ENCODE measurements at places on chromosomes 3 and 15.
A peak's percentile ranks its signal among the peaks of the same experiment; 100 is the strongest.

- no peak for DNase-seq
Observed at GRCh38 chr15:37882640-37883039, 51.8 kb upstream of the TMCO5A start.

- DNase-seq, result no peak
Observed at GRCh38 chr3:142210608-142211007, 14.8 kb downstream of the GK5 start.

DNA sequence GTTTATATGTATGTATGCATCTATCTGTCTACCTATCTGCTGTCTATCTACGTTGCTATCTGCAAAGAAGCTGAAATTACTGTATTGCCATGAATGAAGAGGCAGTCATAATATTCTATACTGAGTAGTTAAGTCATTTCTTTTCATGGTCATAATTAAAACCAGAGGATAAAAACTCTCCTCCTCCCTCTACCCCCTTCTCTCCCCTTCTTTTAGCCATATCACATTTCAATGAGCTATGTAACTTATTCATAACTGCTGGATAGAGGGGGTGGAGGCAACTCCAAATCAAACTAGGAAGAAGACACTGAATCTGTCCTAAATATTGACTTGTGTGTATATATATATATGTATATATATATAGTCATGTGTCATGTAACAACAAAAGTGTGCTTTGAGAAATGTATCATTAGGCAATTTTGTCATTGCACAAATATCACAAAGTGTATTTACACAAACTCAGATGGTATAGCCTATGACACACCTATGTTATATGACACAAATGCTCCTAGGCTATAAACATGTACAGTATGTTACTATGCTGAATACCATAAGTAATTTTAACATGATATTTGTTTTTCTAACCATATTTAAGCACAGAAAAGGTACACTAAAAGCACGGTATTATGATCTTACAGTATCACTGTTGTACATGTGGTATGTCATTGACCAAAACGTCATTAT is 229.7 kb upstream of the KCNMB2 start:
- no peak for DNase-seq

DNA sequence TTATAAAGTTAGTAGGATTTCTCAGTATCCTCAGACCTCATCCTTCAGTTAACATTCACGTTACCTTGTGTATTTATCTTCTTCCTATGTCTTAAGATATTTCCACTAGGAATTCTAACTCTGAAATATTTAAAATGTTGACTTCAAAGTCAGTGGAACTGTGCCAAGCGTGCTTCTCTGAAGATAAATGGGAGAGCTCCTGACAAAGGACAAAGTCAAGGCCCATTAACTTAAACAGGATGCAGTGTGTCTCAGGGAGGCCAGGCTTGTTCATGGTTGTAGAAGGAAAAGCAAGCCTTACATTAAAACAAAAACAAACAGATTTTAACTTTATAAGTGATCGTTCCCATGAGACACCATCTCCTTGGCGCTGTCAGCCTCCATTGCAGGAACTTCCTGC is 41.5 kb downstream of the ABHD17C start:
- no peak for DNase-seq

DNA sequence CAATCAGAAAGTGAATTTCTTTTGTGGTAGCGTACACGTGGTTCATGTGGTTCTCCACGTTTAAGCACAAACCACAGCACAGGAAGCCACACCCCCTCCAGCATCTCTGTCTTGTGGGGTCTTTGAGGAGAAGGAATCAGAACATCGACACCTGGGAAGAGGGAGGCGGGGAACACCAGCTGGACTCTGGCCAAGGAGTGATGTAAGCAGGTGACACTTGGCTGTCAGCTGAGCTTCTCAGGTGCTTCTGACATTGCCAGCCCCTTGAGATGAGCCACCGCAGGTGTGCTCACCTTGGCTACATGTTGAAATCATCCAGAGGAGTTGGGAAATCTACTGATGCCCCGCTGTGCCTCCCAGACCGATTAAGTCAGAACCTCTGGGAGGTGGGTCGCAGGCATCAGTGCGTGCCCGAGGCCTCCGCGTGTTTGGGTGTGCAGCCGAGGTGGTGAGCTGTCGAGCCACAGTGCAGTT is 85.0 kb downstream of the FAM81A start:
- DNase-seq, result no peak

- no peak for DNase-seq
Observed at GRCh38 chr3:17423786-17424536, 318.5 kb downstream of the TBC1D5 start.

GRCh38 chr3:411226-411625 is 214.7 kb downstream of the CHL1 start:
- DNase-seq, result no peak

- DNase-seq, result no peak
Observed at GRCh38 chr3:148625991-148626390, 71.7 kb upstream of the AGTR1 start.

DNA sequence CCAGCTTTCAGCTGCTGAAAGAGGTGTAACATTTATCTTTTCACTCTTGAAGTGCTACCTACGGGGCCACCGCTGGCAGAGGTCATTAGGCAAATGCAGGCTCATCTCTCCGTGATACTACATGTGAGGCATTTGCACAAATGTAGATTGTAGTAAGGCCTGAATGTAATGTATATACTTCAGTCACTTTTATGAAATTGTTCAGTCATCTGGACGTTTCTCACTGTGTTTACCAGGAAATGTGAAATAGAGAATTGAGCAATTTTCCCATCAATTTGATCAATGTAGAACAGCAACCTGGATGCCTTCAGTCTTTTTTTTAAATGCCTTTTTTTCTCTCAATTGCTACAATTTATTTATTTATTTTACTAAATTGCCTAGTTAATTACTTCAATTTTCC is 368.3 kb upstream of the AZI2 start:
- DNase-seq, result no peak

GRCh38 chr15:60134609-60135008 is 130.5 kb downstream of the FOXB1 start:
- DNase-seq, result no peak

- DNase-seq, result no peak
Observed at GRCh38 chr3:173825730-173826129, 428.2 kb downstream of the NLGN1 start.

GRCh38 chr3:72630327-72630968 is 217.8 kb downstream of the SHQ1 start:
- no peak for DNase-seq

DNA sequence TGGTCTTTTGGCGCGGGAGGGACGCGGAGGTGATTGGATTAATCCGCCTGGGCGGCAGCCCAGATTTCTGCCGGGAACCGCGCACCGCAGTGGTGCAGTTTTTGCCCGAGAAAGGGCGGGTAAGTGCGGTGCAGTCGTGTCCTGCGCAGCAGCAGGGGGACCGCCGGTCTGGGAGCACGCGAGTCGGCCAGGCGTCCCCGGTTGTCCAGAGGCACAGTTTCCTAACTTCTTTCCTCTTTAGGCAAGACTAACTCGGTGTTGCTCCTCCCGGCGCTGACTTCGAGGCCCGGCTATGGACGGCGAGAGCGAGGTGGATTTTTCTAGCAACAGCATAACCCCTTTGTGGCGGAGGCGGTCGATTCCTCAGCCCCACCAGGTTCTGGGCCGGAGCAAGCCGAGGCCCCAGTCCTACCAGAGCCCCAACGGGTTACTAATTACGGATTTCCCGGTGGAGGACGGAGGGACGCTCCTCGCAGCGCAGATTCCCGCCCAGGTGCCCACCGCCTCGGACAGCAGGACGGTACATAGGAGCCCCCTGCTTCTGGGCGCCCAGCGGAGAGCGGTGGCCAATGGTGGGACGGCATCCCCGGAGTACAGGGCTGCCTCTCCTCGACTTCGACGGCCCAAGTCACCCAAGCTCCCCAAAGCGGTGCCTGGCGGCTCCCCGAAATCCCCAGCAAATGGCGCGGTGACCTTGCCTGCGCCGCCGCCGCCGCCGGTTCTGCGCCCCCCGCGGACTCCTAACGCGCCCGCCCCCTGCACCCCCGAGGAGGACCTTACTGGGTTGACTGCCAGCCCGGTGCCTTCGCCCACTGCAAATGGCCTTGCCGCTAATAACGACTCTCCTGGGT is 736 bp downstream of the ARHGEF26 start:
- DNase-seq, result no peak

DNA sequence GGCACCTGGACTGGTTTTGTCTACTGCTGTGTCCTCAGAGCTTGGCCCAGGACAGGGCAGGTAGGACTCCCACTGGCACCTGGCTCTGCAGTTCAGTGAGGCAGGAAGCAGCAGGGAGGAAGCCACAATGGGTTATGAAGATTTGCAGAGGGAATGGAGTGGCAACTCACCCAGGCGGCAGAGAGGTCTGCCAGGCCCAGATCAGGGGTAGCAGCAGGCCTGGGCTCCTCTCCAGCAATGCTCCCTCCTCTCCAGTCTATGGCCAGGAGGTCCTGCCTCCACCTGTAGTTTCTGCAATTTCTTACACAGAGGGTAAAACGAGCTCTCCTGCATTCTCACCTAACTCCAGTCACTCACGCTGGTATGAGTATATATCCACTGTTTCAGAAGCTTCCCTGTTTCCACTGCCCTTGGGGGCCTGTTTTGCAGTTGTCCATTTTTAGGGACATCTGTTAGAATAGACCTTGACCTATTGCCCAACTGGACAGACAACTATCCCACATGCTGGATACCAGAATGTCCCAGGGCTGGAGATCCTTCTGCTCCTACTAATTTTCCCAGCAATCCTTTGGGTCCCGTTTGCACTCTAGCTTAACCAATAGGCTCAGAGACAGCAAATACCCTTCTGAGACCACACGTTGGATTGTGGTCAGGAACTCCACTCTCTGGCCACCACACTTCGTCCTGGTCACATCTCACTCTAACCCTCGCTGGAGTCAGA is 35.2 kb downstream of the HMCES start:
- no peak for DNase-seq

GRCh38 chr15:100786901-100787566 is 92.6 kb upstream of the ALDH1A3 start:
- no peak for DNase-seq

DNA sequence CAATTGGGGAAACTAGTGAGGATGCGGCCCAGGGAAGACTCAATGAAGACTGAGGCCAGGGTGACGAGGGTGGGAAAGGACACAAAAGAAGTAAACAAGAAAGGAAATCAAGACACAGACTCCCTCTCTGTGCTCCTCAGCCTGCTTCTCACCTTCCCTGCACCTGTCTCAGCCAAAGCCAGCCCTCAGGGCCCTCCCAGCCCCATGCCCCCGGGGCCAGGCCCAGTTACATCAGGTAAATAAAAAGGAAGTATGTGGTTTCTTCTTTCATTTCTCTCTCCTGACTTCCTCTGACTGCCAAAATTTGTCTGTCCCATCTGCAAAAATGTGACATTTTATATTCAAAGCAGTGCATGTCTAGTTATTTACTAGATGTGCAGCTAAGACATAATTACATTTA is 328.0 kb downstream of the UACA start:
- DNase-seq, result no peak

DNA sequence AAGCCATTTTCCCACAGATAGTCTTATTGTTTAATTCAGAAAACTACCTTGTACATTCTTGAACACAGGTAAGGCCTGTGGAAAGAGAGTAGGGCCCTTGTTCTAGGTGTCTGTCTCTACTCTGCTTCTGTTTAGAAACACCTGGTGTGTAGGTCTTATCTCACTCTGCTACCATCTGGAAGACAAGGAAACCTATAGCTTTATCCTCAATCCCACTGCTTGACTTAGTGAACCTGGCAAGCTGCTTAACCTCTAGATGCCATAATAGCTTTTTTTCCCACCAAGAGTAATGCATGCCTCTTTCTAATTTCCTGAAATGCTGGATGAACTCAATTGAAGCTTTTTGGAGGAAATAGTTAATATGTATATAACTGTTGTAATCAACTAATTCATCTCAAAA is 82.6 kb upstream of the RAP2B start:
- DNase-seq, result no peak

DNA sequence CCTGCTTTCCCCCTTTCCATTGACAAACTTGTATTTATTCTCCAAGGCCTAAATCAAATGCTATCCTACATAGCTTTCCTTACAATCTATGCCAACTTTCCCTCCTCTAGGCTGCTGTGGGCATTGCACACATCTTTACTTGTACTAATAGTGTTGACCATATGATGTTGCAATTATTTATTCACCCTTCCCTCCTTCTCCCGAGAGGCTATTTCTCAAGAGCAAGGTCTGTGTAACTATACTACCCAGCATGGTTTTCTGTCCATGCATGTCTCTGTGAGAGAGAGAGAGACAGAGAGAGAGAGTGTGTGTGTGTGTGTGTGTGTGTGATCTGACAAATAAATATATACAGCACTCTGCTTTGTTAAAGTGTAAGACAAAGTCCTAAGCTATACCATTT is 63.8 kb downstream of the GTPBP8 start:
- no peak for DNase-seq

- DNase-seq, result no peak
Observed at GRCh38 chr3:105809208-105809888, 59.5 kb downstream of the CBLB start.

- no peak for DNase-seq
Observed at GRCh38 chr15:98718426-98719136, 70.2 kb downstream of the IGF1R start.

DNA sequence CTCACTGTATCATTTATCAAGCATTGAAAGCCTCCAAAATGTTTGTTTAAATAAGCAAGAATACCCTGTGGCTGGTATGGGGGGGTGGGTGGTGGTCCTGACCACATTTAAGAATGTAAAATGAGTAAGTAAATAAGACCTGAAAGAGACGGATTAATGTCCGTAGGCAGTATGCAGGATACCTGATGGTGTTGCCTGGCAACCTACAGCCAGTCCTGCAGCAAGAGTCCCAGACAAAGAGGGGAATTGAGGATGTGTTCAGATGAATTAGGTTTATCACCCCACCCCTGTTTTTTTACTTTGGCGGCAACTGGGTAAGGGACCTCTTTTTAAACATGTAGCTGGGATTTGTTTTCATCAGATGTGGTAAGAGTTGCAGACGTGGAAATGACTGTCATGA is 99.8 kb upstream of the BFSP2 start:
- DNase-seq, result no peak

- DNase-seq, result peak; percentile 11
Observed at GRCh38 chr3:44685128-44685800, 27.2 kb upstream of the ZNF502 start.

DNA sequence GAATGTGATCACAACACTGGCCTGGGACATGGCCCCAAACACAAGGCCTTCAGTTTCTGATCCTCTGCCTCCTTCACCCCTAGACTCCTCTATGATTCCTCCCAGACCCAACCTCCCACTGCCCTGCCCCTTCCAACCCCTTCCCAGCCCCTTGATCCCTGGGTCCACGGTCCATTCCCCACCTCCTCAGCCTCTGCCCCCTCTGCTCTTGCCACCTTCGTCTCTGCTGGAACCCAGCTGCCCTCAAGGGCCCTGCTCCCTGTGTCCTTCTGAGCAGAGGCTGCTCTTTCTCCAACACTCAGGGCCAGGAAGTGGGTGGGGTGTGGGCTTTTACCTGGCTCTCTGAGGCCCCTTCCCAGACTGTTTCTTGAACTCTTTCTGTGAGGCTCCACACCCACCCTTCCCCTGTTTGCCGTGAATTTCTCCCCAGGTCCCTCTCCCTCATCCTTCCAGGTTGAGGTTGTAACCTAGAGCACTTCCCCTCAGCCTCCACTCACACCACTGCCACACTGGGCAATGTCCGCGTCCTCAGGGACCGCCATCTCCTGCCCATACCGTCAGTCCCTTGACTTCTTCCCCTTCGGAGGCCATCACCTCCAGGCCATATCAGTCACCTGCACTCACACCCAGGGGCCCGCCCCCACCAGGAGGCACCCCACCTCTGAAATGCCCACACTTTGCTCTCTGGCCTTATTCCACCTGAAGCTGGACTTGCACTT is 18.7 kb upstream of the SLCO2A1 start:
- no peak for DNase-seq

Measured in activated T-helper 1 cell treated with anti-CD3 and anti-CD28 coated beads, Interleukin-2, amount 50 U/mL, for 16 hours (primary cell).